Glomerular endothelial cell (primary cell): ENCODE measurements at places on chromosomes 11 and 22.
A peak's percentile ranks its signal among the peaks of the same experiment; 100 is the strongest.

GRCh38 chr11:94593030-94593429 lies 25.9 kb downstream of the PIWIL4 start:
- no peak for DNase-seq

DNA sequence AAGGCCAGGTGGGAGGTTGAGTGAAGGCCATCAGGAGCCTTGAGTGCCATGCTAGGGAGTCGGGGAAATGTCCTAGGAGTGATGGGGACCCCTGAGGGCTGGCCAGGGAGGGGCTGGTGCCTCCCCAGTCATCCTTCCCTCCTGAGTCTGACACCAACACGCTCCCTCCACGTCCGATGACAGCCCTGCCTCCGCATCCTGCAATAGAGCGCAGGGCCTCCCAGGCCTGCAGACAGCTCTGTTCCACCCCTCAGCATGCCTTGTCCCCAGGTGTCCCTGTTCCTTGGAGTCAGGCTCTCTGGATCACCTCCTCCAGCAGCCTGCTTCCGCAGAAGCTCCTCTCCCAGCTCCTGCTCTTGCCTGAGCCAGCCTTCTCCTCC lies 3.1 kb downstream of the RAC2 start:
- DNase-seq = no peak

DNA sequence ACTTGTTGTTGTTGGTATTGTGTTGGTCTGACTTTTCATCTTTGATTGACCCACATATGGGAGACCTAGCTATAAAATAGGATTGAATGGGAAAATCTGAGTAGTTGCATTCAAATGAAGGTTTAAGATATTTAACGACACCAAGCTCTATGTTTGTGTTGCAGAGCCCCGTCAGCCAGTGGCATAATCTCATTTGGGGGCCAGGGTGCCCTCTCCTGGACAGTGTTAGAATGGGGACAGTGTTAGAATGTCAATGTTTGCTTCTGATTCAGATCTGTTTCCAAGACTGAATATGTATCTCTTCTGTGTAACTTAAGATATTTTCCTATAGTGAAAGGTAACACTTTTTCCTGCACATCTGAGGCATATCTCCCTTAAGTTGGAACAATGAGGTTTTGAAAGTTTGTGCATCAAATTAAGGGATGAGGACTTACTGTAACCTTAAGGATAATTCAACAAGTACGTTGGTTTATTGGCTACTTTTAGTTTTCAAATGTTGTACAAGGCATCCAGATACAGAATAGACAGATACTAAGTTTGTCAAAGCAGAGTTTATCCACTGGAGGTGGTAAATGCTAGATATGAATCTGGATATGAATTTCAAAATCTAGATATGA lies 5.3 kb upstream of the OR52M1 start:
- DNase-seq = peak; percentile 20

DNA sequence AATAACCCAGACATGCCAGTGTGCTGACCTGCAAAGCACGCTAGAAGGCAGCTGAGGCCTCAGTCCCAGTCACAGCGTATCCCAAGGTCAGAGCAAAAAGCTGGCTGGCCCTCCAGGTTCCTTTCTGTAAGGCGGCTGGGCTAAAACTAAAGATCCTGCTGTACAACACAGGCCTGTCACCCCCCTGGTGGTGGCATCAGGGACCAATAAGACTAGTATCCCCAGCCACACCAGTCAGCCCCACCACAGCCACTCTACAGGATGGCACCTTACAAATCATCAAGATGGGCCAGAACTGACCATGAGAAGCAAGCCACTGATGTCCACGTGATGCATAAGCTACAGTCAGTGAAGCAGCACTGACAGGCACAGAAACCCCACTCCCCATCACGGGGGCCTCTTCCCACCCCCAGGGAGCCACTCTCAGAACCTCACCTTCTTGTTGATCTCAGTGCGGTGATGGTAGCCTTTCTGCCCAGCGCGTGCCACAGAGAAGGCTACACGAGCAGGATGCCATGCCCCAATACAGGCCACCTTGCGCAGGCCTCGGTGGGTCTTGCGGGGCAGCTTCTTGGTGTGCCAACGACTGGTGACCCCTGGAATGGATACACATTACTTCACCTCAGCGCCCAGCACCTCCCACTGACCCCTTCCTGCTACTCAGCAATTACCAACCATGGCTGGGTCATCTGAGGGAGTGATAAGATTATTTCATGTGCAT lies 5.0 kb downstream of the RPL3 start:
- DNase-seq = no peak

DNA sequence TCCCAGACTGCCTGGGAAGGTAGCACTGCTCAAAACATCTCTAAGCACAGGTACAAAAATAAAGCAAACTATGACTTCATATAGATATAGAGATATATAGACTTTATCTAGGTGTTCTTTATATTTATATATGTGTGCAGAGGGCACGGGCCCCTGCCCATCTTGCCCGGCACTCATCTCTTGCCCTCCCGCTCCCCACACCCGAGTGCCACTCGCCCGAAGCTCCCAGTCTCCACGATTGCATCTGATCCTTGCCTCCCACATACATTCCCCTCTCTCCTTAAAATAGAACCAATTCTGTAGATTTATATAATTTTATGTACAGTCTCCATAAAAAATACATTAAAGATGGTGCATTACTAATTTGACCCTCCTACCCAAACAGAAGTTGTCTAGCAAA lies 55.5 kb downstream of the IGSF9B start:
- DNase-seq = no peak

GRCh38 chr22:30919973-30920372 lies 48.6 kb downstream of the MORC2 start:
- no peak for DNase-seq

GRCh38 chr11:73651661-73652045 lies 5.3 kb downstream of the PLEKHB1 start:
- DNase-seq = no peak

DNA sequence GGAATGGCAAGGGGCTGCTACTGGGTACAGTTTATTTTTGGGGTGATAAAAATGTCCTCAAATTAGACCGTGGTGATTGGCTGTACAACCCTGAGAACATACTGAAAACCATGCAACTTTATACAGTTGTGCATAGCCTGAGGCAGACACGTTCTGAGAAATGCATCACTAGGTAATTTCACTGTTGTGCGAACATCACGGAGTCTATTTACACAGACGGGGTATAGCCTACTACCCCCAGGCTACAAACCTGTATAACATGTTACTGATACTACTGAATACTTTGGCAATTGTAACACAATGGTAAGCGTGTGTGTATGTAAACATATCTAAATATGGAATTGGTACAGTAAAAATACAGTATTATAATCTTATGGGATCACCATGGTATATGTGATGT lies 23.6 kb downstream of the NARS2 start:
- no peak for DNase-seq

DNA sequence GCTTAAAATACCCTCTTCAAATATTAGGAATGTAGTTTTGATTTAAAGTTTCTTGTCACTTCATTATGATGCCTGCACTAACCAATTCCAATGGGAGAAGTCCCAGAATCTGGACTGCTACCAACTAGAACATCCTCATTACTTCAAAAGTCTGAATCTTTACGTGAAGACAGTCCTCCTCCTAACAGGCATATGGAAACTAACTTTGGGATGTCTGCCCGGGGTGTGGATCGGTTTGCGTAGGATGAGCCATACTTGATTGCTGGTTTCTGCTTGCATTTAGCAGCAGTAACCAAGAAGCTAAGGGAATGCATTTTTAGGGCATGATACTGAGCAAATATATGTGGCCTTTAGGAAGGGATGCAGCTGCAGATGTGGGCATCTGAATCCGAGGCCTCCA lies 177.1 kb downstream of the LRRC4C start:
- no peak for DNase-seq

- no peak for DNase-seq
Observed at GRCh38 chr11:13141731-13142709, 132.9 kb downstream of the RASSF10 start.

DNA sequence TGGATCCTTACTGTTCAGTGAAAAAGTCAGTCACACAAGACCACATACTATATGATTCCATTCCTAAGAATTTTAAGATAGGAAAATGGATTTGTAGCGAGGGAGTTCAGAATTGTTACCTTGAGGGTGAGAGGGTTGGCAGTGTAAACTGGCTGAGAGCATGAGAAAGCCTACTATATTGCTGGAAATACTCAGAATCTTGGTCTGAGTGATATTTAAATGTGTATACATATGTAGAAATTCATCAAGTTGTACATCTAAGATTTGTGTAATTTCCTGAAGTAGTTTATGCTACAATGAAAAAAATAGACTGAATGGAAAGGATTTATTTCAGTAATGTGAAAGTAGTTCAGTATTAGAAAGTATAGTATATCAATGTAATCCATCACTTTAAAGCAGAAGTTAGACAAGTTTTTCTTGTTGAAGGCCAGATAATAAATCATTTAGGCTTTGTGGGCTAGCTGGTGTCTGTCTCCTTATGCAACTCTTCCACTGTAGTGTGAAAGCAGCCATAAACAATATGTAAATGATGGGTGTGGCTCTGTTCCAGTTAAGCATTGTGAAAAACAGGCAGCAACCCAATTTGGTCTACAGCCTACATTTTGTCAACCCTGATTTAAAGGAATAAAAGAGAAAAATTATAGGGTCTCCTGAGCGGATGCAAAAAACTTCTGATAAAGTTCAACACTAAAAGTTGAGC lies 127.2 kb upstream of the THY1 start:
- no peak for DNase-seq

- DNase-seq = no peak
Observed at GRCh38 chr11:102386136-102386734, 39.2 kb downstream of the BIRC2 start.

GRCh38 chr11:69424748-69425147 lies 56.7 kb upstream of the LINC01488 start:
- DNase-seq = no peak

- no peak for DNase-seq
Observed at GRCh38 chr22:35721960-35722359, 4.3 kb downstream of the APOL5 start.

- DNase-seq = no peak
Observed at GRCh38 chr11:118886681-118887111, 3.0 kb downstream of the CXCR5 start.
